ENCODE measurements at places on chromosomes 12 and 14.

DNA sequence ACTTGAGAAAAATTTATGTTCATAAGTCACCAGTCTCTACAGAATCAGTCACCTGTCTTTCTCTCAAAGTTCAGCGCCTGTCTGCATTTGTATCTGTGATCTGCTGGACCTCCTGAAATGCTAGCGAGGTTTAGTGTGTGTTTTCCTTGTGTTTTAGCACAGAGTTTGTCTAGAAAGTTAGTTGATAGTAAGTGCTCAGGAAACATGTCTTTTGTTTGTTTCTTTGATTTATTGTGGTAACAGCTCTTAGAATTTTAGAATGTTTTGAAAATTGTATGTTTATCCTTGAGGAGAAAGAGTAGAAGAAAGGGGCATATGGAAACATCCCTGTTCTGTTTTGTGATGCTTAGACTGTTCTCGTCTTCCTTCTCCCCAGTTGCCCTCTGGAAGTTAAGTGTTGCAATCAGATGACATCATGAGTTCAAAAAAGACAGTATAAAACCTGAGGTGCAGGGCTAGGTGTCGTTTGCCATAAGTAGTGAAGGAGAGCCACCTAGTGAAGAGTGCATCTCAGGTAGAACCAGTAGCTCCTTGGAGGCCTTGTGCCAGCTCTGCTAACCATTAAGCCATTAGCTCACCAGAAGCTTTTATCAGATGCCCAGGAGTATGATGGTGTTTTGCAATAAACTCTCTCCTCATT, 44.8 kb downstream of the FBXW8 start:
- DNase-seq = no peak

GRCh38 chr12:62516927-62517326, 50.3 kb downstream of the MON2 start:
- no peak for DNase-seq

GRCh38 chr12:104623883-104624282, 167.1 kb downstream of the CHST11 start:
- DNase-seq = no peak

GRCh38 chr14:33999771-34000291, 49.0 kb upstream of the EGLN3 start:
- DNase-seq = no peak

DNA sequence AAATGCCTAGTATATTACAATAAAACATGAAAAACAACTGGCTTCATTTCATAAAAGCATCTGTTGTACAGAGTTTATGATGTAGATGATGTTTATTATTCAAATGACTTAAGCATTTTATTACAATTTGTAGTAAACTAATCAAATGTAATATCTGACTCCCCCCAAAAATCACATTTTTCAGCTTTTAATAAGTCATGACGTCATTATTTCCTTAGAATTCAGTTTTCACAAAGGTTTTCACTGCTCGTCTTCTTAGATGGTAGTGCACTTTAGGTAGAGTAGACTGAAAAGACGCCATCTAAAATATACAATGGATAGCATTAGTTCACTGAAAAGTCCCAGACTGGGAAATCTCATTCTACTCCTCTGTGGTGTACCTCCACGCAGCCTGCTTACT, 181.5 kb downstream of the ACSS3 start:
- no peak for DNase-seq

DNA sequence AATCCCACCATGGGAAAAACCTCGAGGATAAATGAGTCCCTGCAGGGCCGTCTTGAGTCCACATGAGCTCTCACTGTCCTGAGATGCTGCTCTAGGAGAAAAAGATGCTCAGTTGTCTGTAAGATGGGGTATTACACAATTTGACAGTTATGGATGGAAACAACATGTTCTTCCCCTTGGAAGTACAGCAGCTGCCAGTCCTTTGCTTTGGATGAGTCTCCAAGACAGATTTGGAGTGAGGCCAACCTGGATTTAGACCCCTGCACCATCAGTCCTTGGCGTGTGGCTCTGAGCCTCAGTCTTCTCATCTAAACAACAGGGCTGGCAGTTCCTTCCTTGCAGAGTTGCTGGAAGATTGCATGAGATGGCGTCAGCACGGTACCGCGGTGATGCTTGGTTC, 309.1 kb upstream of the FKBP4 start:
- no peak for DNase-seq

DNA sequence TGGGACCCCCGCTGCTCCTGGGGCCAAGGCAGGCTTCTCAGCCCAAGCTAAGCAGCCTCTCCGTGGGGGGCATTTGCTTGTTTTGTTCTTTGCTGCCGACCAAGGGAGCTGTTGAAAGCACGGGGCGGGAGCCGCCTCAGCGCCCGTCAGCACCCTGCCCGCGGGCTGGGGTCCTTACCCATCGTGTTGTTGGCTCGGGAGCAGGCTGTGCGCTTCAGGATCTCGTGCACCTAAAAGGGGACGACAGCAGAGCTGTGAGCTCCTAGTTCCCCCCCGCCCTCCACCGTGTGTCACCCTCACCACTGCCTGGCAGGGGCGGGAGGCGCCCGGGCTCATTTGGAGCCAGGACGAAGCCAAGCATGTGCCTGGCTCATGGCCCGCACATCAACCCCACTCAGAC, 117.5 kb downstream of the ANO2 start:
- DNase-seq = no peak

DNA sequence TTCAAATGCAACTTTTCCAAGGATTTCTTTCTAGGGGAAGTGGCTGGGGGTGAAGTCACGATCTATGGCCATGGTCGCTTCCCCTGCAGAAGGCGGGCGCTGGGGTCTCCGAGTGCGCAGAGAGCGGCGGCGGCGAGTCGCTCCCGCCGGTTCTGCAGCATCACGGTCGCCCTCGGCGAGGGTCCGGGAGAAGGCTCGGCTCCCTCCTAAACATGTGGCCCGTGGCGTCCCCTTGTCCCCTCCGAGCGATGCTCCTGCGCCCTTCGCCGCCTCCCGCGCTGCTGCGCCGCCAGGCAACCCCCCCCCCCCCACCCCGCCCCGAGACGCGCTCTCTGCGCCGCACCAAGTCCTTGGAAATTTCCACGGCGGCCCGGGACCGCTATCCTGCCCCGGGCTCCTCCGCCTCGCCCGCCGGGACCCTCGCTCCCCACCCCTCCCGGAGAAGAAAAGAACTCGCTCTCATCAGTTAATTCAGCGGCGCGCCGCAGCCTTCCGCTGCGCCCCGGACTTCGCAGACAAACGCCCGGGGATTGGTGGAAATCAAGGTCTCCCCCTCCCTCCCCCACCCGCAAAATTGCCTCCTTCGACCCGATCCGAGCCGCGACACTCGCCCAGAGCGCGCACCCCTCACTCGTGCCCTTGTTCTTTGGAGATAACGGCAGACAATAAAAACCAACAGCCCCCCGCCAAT, at the start of gene ST8SIA1:
ST8SIA1 (minus strand) TSS at position 298 of the 691 bp plus-strand sequence. CDS start 475 bp downstream, outside the sequence.
- peak; percentile 67 for DNase-seq

DNA sequence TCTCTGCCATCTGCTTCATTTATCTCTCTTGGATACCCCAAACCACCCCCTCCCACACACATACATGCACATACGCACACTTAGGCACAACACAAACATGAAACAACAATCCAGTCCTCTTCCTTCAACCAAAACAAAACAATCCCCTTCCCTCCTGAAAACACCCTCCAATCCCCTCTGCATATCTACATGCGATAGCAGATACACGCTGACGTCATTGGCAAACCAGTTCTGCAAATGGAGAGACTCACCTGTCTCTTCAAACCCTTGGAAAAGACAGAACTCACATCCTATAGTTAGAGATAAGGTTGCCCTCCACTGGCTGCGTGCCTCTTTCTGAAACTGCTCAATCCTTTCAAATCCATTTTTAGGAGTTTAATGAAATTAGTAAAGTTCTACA, 37.2 kb upstream of the RMST start:
- DNase-seq = no peak

DNA sequence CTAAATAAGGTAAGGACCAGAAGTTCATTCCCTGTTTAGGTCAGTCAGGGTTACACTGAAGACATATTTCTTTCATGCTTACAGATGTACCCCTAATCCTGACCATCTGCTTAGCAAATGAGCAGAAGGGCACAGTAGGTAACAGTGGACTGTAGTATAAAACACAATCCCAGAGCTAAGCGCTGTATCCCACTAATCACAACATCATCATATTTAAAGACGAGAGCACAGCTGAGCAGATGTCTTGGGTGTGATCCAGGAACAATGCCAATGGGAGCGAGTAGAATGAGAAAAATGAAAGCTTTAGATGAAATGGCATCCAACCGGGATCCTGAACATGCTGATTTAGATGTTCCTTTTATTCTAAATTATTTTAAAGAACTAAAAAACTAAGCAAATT, 213.4 kb downstream of the CCER1 start:
- DNase-seq = no peak

DNA sequence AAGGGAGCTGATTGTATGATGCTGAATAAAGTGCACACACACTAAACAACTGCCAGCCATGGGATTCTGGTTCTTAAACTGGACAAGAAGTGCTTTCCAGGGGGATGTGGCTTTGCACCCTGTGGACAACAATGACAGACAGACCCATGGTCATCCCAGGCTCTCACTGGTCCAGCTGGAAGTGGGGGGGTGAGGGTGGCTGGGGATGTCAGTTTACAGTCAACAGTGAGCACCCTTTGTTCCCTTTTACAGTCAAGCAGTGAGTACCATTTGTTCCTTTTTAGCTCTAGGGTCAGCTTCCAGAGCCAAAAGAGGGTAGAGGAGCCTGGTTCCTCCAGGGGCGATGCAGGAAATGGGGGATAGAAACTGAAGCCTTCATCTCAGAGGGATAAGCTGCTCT, 100.7 kb downstream of the SMOC1 start:
- DNase-seq = peak; percentile 12

GRCh38 chr14:89866458-89866857, 88.1 kb downstream of the EFCAB11 start:
- DNase-seq = no peak

GRCh38 chr12:14239350-14239934, 126.0 kb upstream of the ATF7IP start:
- no peak for DNase-seq

DNA sequence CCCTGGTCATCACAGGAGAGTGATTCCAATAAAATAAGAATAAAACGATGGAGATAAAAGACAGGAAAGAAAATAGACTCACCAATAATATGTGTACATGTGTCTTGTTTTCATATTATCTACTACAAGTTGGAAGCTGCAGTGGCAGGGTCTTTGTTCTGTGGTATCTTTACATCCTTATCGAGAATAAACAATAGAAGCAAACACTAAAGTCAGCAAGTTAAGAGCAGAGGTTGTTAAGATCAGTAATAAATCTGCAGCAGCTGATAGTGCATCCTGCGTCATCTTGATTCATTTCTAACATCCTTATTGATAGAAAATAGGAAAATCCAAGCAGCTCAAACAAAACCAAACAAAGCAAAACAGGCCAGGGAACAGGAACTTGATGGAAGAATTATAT, 107.4 kb downstream of the RPS29 start:
- no peak for DNase-seq

DNA sequence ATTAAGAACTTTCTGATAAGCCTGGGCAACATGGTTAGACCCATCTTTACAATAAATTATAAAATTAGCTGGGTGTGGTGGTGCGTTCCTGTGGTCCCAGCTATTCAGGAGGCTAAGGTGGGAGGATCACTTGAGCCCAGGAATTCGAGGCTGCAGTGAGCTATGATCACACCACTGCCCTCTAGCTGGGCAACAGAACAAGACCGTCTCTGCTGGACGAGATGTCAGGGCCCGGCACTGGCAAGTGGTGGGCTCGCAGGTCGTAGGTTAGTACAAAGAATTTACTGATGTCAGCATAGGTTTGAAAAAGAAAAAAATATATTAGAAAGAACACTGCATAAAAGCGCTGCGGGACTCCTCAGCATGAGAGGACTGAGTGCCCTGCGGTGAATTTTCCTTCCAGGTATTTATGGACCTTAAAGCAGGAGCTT, 15.7 kb upstream of the VSIG10 start:
- DNase-seq = no peak

GRCh38 chr12:53299101-53299453, 418 bp upstream of the MYG1 start:
- DNase-seq = no peak

DNA sequence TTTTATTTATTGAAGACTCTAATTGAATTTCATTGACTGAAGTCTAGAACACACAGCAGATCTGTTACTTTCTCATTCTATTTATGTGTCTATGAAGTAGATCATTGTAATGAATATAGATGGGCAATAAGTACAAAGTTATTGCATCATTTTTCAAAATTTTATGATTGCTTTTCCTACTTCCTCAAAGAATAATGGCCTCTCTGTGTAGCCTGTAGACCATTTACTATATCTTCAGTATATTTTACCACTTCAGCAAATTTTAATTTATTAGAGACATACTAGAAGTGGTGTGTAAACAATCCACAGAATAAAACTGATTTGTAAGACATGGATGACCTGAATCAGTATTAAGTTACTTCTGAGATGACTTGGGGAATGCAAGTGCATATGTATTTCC, 291.7 kb upstream of the FAR2 start:
- no peak for DNase-seq

- no peak for DNase-seq
These were observed 194.4 kb upstream of the PPFIA2 start for GRCh38 chr12:81953541-81953940.

GRCh38 chr14:84208451-84208850, 1321.5 kb upstream of the FLRT2 start:
- no peak for DNase-seq

GRCh38 chr12:24822121-24822899, 126.6 kb downstream of the BCAT1 start:
- DNase-seq = no peak

GRCh38 chr12:115609347-115609746, 668.1 kb downstream of the MED13L start:
- no peak for DNase-seq

DNA sequence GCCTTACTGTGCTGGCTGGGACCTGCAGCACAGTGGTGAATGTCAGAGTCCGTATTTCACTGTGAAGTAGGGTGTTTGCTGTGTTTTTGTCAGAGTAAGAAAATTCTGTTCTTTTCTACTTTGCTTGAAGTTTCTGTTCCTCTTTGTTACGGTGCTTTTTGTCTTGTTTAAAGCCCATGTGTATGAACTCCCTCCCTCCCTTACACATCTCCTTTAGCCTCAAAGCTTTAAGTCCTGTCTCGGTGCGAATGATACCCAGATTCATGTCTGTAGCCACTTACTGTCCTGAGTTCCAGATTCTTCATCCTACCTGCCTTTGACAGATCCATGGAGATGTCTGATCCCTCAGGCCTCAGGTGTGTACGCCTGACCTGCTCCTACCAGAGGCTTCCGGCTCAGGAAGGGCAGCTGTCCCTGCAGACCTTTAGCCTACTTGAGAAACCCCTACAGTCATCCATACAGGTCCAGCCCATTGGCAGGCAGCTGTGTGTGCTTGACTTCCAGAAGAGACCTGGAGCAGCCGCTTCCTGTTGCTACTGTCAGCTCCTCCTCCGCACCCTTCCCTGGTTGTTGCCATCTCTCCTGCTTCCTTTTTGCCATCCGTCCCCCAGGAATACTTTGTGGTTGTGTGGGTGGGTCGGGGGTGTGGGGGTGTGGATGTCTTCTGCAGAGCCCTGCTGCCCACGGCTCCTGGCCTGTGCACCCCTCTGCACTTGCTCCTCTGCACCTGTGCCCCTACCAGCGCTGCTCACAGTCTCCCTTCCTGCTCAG, 72.9 kb downstream of the DDX51 start:
- no peak for DNase-seq

GRCh38 chr14:99809859-99810558, 16.8 kb downstream of the EML1 start:
- DNase-seq = no peak

- no peak for DNase-seq
These were observed 44.8 kb downstream of the ARHGAP5 start for GRCh38 chr14:32121948-32122347.

GRCh38 chr14:99273766-99274345, 1.9 kb upstream of the BCL11B start:
- DNase-seq = no peak

GRCh38 chr14:50560931-50561285, 963 bp downstream of the ATL1 start:
- peak; percentile 80 for DNase-seq

All from occipital lobe (tissue), 3 donors.